A172 (cell line): ENCODE measurements at places on chromosomes 7 and 10.

DNA sequence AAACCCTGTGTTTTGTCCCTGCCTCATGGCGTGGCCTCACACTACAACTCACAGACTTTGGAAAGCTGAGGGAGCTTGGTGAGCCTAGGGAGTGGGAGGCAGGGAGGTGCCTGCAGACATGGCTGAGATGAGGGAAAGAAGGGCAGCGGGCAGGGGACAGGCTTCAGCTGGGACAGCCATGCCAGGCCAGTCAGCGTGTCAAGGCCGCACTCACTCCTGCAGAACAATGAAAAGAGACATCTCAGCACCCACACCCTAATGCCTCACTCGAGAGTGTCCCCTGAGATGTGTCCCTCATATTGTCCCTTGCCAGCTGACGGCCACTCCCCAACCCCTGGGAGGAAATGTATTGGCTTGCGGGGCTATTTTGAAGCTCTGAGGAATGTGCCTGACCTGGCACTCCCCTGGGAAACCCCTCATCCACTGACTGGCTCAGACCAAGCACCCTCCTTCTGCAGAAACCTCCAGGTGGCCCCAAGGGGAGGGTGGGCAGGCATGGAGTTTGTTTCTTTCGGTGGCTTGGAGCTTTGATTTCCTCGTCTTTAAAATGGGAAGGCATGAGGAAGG, 31.6 kb downstream of the SH3PXD2A start:
- no peak for DNase-seq

DNA sequence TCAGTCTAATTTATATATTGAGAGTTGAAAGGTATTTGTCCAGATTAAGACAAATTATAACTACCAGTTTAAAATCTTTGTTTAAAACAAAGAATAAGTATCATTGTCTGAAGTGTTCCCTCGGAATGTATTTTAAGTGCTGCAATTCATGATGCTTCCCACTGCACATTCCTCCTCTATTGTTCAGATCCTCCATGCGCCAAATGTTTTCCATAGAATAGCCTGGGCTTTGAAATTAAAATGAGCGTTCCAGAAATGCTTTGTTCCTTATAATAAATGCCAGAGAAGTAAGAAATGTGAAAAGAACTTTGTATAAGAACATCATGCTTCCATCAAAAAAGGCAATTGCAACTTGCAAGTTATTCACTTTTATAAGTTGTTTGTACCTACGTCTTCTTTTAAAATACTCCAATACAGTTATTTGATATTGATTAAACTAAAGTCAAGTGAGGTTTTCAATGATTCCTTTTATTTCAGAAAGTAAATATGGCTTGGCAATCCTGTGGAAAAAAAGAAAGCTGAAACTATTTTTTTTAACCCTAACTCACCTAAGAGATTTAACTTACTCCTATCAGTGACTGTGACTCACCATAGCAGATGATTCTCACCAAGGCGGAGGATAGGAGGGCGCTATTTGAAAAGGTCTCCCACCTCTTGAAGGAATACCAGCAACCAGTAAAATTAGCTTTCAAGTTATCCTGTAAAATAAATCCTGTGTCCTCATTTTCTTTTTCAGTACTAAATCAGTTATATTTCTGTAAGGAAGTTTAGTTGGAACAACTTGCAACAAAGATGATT, 85.8 kb downstream of the CTNNA3 start:
- DNase-seq = no peak

DNA sequence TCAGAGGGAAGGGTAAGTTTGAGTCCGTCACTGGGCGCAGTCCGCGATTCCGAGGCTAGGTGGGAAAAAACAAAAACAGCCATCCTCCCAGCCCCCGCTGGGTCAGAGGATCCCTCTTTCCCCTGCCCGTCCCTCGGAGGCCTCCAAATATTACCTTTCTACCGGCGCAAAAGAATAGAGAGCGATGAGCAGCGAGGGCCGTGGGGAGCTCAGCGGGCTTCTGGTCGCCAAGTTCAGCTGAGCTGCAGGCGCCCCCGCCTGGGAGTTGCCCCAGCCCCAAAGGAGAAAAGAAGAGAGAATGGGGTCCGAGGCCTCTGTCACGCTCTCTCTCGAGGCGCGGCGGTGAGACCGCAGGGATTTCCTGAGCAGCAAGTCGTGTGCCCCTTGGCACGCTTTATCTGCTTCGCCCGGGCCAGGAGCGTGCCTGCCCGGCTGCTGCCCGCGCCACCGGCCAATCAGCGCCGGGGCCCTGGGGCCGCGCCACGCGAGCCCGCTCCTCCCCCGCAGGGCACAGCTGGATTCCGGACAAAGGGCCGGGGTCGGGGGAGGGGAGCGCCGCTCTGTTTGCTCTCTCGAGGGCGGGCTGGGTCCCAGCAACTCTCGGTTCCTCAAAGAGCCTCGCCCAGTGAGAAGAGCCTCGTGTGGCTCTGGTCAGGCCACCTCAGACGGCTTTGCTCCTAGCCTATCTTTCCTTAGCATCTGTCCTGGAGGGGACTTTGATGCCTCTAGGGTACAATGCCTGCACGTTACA, at the start of gene NEUROG3:
Gene NEUROG3 (minus strand): TSS at position 367 of the 751 bp plus-strand sequence. CDS start 379 bp downstream, outside the sequence.
- DNase-seq = no peak

- no peak for DNase-seq
Observed at GRCh38 chr7:79406371-79406770, 47.1 kb downstream of the MAGI2 start.

GRCh38 chr10:133216776-133217175, 13.2 kb upstream of the UTF1 start:
- DNase-seq = no peak

- DNase-seq = no peak
Observed at GRCh38 chr10:21314111-21314626, 211.3 kb downstream of the SKIDA1 start.

DNA sequence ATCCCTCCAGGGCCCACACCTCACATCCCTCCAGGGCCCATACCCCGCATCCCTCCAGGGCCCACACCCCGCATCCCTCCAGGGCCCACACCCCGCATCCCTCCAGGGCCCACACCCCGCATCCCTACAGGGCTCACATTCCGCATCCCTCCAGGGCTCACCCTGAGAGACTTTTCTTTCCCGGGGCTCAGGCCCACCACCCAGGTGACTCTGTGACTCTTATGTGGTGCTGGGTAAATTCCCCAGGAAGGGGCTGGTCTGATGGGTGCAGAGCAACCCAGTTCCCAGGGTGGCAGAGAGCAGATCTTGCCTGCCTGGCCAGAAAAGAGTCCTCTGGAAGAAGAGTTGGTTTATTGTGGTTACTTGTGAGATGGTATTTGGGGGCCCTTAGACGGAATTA, 290.7 kb downstream of the TCERG1L start:
- DNase-seq = no peak

DNA sequence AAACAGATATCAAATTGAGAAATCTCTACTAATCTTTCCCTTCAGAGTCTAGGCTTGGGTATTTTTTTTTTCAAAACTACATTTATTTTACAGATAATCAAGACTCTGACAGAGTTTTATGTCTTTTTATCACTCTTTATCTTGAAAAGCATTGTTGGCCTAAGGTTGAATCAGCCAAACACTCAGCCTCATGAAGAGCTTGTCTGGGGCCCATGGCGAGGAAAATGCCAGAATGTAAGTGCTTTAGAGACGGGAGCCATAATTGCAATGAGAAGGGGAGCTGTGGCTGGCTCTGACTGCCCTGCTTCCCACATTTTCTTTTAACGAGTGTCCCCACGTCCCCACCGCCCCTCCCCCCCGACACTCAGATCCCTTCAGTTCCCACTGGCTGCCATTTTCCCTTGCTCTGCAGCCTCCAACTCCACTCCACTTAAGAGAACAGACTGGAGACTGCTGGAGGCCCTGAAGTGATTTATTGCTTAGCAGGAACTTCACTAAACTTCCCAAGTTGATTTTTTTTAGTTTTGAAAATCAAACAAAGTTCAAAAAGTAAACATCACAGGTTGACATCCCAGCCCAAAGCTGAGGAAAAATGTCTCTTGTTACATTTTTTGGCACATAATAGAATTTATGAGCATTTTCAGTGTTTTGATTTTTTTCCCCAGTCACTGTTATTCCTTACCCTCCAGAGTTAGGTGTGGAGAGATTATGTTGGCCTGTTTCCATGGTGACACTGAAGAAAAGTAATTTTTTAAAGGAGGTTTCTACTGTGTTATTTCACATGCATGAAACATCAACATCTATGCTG, 637.5 kb upstream of the GALNT17 start:
- no peak for DNase-seq

- no peak for DNase-seq
Observed at GRCh38 chr10:6719561-6719960, 139.5 kb upstream of the PRKCQ start.

DNA sequence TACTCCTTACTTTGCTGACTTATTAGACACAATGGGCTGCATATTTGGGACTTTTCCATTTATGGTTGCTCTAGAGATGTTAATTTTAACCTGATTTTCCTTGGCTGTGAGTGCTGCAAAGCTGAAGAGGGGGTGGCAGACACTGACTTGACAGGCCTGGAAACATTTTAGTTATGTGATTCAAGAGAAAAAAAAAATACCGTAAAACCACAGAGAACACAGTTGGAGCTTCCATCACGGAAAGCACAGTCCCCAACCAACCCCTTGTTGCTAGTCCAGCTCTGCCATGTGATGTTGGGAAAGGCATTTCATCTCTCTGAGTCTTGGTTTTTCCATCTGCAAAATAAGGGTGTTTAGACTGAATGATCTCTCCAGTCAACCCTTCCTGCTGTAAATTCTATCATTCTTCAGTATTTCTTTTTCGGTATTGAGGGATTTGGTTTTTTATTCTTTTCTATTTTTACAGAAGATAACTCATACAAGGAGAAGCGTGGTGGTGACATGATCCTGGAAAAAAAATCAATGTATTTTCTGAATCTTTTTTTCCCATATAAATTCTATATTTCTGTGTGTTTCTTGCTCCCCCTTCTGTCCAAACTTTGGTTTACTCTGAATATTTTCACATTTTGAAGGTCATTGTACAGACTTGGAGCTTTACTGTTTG, 246.1 kb downstream of the REEP3 start:
- DNase-seq = no peak
